Fibroblast of skin of right biceps (primary cell): ENCODE measurements at places on chromosomes 5 and 9.
A peak's percentile ranks its signal among the peaks of the same experiment; 100 is the strongest.

DNA sequence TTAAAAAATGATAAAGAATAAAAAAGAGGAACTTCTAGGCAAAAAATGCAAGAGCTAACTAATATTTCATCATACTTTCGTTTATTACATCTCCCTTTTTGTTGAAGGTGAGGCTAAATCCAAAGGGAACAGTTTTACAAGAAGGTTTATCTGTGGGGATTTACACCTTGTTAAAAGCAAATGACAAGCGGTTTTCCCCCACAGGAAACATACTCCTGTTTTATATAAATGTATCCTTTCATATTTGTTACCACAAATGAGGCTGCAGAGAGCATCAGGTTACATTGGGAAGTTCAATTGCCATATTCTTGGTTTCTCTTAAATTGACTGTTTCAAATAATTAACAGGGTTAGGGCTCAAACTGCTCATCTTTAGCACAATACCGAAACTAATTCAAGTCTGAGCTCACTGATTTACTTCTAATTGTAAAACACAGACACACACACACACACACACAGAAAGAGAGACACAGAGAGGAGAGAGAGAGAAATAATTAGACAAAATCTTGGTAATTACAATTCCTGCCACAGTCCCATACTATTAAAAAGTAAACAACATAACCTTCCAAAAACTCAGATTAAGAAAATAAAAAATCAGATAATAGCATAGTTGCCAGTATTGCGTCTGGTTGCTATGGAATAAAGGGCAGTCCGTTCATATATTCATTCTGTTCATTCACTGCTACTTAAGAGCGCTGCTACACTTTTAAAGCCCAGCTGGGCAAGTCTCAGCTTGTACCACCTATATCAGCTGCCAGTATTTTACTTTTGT is 17.1 kb downstream of the RFX3 start:
- DNase-seq: peak; percentile 25

DNA sequence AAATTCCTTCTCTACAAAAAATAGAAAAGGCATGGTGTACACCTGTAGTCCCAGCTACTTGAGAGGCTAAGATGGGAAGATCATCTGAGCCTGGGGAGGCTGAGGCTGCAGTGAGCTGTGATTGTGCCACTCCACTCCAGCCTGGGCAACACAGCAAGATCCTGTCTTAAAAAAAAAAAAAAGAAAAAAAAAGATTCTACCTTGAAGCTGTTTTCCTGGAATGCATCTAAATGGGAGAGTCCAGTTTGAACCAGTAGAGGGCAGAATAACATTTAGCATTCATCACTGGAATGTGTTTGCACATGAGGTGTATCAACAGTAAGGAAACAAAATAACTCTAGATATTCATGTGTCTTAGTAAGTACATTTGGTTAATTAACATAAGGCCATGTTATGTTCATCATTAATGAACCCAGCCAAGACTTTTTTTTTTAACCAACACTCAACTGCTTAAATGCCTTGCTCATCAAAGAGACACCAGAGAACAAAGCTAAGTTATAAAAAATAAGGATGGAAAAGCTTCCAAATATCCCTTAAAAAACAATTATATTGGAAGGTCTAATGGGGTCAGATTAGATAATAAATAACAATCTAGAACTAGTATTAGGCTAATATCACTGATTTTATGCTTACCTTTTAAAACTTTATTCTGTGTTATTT is 16.1 kb downstream of the IFNE start:
- peak; percentile 69 for DNase-seq

DNA sequence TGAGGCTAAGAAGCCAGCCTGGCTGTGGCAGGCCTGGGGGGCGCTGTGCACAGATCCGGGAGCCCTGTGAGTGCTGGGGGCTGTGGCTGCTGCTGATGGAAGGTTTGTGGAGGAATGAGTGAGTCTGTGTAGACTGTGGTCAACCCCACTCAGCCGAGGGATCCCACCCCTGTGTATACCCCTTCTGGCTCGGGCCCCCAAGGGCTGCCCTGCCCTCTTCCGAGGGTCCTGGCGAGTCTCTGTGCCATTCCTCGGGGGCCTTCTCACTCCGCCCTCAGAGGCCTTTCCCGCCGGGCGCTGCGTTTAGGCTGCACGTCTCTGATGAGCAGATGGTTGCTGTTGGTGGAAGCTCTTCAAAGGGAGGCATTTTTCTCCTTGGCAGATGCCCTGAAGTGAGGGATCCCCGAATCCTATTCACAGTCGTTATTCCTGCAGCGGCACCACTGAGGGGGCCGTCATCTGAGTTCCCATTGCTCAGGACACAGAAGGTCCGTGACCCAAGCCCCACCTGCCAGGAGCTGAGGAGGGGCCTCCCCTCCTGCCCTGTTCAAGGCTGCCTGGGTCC is 94.1 kb downstream of the RXRA start:
- no peak for DNase-seq

- no peak for DNase-seq
Observed at GRCh38 chr5:115342590-115343377, 46.3 kb upstream of the CCDC112 start.

DNA sequence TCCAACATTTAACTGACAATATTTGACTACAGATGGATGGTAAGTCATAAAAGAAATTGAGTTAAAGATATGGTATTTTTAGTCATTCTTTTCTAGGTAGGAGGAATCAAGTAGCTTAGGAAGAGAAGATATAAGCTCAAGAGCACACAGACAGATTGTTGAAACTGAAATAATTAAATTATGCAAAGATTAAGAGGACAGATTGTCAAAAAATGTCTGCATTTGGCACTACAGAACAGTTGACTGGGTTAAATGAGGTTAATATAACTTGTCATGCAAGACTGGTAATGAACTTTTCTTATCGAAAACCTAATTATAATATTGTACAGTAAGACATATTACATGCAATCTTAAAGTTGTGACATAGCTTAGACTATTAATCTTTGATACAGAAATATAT is 36.3 kb upstream of the TRPM3 start:
- DNase-seq: no peak

- DNase-seq: no peak
Observed at GRCh38 chr9:97695995-97696802, 941 bp downstream of the XPA start.

DNA sequence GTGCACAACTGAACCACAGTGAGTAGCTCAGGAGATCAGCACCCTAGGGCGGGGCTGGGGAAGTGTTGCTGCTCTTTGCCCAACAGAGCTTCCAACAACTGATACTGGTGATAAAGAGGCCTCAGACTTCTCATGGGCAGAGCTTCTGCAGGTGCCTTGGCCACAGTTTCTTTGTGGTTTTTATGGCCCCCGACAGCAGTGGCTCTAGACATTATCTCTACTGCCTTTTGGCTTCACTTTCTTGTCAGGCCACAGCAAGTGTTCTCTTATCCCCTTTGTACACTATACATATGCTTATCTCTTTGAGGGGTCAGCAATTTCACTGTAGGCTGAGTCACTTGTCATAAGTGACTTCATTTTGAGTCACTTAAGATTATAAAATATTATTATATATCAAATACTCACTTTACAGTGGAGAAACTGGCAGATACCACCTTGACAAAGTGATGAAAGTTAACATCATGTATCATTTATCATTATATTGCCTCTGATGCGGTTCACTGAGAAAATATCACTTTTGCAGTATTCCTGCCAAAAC is 90.9 kb upstream of the COX7C start:
- no peak for DNase-seq

DNA sequence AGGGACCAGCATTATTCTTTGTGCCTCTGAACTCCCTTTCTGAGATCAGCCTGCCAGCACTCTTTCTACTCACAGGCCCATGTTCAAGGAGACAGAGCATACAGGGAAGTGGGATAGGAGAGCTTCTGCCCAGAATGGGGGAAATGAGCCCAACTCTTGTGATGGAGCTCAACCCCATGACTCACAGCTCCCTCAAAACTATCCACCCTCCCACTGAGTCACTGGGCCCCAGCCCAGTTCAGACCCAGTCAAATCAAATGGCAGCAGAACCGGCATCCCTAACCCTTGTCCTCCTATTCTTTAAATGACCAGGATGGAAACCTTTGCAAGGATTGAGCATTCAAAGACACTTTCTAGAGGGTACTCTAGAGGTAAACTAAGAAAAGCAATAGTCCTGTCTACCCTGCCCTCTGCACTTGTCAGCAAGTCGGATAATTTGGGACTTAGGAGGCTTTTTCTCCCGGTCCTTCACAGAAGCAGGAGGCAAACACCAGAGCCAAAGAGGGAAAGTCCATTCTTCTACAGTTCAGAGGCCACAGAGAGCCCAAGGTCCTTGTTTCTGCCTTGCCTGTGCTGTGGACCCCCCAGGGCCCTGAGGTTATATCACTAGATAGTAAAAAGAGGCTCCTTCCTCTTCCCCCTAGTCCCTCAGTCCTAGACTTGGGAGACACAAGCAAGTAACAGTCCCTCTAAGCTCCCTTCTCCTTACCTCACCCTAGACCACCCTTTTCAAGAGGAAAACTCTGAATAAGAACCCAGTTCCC is 3.2 kb downstream of the ATOSB start:
- peak; percentile 79 for DNase-seq

- peak; percentile 28 for DNase-seq
Observed at GRCh38 chr9:113580041-113580953, 116.8 kb downstream of the RGS3 start.

- DNase-seq: no peak
Observed at GRCh38 chr5:9789777-9790176, 159.6 kb upstream of the TAS2R1 start.

DNA sequence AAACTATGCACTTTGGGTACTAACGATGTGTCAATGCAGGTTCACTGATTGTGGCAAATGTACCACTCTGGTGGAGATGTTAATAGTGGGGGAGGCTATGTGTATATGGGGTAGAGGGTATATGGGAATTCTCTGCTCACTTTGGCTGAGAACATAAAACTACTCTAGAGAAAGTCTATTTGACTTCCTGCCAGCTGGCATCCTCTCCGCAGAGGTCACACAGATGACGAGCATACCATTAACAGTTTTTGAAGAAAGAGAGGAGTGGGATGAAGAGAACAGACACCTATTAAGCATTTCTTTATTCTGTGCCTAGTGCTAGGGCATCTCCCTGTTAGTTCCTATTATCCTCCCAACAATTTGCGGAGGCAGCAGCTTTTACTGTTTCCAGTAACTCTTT is 58.4 kb upstream of the TRIM32 start:
- peak; percentile 61 for DNase-seq

GRCh38 chr5:5179079-5179478 is 38.9 kb downstream of the ADAMTS16 start:
- DNase-seq: no peak

GRCh38 chr9:86434039-86434726 is 80.0 kb upstream of the TUT7 start:
- DNase-seq: peak; percentile 83

DNA sequence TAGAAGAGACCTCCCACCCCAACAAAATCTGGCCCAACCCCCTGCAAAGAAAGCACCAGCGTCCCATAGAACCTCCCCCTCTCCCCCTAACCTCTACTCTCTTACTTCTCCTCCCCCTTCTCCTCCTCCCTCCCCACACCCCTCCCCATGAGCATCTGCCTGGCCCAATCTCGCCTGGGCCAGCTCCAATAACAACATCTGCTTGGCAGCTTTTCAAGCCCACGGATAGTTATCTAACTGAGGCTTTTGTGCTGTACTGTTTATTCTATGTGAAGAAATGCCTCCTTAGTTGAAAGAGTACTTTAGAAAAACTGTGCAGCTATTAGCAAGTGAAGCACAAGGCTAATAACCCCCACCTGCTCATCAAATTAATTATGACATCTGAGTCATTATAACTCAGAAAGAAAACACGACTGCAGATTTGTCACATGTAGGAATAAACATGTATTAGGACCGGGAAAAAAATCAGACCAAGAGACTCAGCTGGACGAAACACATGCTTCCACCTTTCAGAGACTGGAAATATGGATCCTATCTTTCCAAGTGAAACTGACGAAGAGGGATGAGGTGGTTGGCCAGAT is 42.8 kb downstream of the NFIB start:
- DNase-seq: peak; percentile 90

DNA sequence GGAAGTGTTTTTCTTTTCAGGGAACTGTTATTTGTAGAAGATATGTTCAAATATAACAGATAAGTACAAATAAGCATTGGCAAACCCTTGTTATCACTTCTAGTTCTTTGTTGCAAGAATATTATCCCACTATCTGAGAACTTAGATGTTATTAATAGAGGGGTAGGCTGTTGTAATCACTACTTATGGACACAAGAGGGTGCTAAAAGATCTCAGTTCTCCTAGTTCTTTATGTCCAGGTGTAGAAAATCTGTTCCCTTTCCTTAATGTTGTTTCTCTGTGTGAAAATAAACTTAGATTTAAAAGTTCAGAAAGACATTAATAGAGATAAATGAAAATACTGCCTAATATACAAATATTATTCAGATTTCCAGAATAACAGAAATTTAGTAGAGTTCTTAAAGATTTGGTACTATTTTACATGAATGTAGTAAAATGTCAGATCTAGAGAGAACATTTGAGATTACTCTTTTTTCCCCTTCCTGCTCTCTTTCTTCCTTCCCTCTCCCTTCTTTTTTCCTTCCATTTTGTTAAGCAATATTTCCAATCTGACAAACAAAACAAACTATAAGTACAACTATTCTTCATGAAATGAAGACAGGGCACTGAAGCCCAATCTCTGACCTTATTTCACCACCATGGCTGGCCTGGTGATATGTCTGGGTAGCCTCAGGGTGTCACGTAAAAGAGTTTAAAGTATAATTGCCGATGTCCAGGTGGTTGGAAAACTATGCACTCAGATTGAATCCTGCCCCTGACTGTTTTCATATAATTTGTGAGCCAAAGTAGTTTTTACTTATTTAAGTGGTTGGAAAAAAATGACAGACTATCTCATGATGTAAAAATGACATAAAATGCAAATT is 43.6 kb upstream of the C5orf46 start:
- DNase-seq: peak; percentile 18

GRCh38 chr5:32083981-32084430 is 90.1 kb downstream of the GOLPH3 start:
- no peak for DNase-seq
